Putamen (tissue), 1 donor: ENCODE measurements at places on chromosomes 11 and 22.

- DNase-seq, result no peak
These were observed 14.0 kb downstream of the MYRF start for GRCh38 chr11:61766353-61766841.

DNA sequence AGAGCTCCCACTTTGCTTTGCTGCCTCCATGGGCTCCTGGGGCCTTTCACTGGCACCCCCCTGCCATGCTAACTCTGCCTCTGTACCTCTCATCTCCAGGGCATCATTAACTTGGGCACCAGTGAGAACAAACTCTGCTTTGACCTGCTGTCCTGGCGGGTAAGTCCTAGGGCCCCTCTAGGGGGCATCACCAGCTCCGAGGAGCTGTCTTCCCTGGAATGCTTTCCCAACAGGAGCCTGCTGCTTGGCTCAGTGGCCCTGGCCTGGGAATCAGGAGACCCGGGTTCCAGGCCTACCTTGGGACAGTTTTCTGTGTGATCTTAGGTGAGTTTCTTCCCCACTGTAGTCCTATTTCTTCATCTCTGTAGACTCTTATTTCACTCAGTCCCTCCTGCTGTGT lies 5.1 kb downstream of the ACCS start:
- no peak for DNase-seq

DNA sequence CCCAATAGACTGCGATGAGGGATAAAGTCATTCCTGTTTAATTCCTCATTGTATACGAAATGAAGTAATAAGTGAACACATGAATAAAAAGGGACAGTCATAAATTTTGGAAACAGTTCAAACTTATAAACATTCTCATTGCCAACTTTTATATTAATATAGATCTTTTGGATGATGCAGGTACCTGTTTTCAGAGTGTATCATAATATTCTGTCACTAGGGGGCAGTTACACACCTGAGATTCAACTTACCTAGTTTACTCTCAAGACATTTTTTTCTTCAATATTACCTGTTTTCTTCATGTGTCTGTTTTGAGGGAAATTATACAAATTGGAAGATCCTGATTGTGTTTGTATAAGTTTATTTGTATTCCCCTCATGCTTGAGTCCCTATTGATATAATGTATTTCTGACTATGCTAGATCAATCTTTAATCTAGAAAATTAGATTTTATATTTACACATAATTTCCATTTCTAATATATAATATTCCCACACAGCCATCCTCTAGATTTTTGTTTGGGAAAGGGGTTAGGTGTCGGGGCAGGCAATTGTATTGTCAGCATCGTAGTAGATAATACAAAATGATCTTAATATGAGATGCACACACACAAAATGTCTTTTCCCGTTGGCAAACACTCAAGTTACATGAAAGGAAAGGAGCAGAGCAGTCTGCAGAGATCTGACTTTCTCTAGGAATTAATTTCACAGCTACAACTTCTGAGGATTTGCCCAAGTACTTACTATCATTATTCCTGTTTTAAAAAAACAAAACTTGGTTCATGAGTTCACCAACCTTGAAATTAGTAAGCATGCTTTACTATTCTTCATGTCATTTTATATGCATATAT lies 18.4 kb downstream of the FDX1 start:
- DNase-seq, result no peak

GRCh38 chr11:35141571-35141971 lies 2.6 kb downstream of the CD44 start:
- DNase-seq, result no peak

DNA sequence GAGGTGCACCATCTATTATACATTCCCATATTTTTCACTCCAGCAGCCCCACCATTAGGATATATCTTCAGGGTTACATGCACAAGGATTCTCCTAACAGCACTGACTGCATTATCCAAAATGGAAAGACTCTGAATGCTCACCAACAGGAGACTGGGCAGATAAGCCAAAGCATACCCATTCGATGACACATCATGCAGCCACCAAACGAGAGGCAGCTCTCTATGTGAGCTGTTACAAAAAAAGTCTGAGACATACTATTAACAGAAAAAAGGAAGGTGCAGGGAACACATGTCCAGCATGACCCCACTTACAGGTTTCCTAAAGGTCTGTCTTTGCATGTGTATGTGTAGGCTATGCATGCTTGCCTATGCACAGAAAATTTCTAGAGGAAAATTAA lies 12.4 kb upstream of the SERPIND1 start:
- DNase-seq, result no peak

DNA sequence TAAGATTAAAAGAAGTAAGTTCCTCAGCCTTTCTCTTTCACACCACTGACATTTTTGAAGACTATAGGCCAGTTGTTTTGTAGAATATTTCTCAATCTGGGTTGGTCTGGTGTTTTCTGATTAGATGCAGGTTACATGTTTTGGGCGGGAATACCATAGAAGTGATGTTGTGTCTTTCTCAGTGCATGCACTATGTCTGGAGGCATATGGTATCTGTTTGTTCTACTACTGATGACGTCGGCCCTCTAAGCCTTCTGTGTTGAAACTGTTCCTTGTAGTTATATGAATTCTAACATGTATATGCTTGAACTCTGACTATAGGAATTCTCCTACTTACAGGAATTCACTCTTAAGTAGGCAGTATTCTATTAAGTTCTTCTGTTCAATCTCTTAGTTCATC lies 21.6 kb downstream of the ZFTA start:
- no peak for DNase-seq

GRCh38 chr11:93464927-93465540 lies 78.2 kb downstream of the SMCO4 start:
- DNase-seq, result no peak

DNA sequence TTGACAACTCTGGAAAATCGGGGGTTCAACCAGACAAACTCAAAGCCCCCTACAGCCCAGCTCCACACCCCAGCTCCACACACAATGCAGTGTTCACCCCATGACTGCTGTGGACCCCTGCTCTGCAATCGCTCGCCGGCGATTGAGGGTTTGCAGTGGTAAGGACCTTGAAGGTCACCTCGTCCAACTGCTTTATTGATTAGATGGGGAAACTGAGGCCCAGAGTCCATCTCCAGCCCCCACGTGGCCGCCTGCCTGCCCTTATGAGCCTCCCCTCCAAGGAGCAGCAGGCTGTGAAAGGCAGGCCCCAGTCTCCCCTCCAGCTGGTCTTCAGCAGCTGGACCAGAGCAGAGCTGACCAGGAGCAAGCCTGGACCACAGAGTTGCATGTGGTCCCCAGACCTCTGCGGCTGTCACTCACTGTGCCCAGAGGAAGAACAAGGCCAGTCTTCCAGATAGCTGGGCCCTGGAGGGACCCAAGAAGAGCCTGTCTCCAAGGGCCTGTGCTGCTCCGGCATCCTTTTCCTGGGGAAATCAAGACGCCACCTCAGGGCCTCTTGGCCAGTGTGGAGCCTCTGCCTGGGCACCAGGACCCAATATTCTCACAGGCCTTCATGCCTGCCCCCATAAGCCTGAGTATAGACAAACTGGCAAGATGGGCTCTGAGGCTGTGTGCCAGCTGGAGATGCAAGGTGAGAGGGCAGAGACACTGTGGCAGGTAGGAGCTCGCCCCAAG lies 8.8 kb upstream of the LINC01488 start:
- no peak for DNase-seq

DNA sequence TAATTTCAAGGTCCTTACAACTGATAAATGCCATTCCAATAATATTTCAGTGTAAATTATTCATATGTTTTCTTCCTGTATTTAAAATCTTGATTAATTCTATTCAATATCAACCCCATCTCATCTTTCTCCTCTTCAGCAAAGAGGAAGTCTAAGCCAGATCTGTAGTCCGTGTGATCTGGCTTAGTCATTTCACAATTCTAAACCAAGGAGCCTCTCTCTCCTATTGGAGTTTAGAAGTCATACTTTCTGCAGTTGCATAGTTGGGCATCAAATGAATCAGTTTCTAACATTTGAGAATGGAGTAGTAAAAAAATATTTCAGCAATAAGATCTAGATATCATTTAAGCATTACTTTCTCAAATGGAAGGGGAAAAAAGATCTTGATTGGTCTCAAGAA lies 354.9 kb downstream of the JRKL start:
- no peak for DNase-seq

DNA sequence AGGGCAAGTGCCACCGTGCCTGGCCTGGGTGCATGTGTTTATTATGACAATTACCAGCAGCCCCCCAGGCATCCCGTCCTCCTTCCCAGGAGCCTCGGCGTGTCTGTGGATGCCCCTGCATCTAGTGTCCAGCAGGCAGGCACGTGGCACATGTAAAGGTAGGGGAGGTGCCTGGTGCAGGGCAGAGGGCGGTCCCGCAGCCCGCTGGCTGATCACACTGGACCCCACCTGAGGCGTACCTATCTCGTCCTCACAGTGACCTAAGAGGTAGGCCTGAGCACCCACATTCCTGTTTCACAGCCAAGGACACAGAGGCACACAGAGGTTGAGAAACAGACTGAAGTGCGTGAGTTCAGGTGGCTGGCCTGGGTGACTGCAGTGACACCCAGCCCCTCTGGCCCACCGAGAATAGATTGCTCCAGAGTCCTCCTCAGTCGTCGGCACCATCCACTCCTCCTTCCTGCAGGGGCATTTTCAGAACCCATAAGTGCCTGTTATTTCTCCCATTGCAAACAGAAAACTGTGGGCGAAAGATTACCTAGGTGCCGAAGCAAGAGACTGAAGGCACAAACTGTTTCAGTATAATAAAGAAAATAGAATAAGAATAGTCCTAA lies 3.0 kb upstream of the PHRF1 start:
- DNase-seq, result no peak

DNA sequence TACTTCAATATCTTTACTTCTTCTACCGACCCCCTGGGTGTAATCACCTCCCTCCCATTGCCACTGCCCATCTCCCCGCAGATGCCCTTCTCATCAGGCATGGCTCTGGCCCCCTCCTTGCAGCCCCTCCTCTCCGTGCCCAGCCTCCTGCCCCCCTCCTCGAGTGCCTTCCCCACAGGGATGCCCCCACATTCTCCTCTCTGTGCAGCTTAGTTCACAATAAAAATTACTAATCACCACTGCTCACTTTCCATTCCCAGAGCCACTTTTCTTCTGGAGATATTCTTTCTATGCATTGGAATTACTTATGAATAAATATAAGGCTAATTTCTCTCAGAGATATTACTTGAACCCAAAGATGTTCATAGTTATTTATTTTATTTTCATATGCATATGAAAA lies 22.1 kb downstream of the IFITM10 start:
- no peak for DNase-seq

- DNase-seq, result no peak
These were observed 14.4 kb downstream of the MUC15 start for GRCh38 chr11:26557666-26558065.

DNA sequence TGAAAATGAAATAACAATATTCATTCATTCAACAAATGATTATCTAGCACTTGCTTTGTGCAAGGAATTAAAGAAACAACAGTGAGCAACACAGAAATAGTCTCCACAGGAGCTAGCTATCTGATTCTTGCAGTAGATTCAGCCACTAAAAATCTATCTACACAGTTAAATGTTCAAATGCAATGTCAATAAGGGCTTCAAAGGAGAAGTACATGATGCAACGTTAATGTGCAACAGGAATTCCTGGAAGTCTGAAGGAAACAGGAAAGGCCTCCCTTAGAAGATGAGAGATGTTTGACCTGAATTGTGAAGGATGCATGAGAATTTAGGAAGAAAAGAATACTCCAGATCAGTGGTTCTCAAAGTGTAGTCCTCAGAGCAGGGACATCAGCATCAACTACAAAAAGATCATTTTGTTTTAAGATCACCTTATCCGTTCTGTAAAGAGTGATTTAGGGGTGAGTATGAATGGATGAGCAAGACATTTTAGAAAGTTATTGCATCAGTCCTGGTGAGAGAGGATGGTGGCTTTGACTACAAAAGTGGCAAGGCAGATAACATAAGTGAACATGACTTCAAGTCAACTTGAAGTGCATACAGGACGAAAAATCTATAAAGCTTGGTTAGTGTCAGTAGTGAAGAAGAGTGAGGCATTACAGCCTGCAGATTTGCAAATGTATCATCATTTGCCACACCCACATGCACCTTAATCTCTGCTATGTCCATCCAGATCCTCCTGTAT lies 96.0 kb downstream of the ETS1 start:
- no peak for DNase-seq

DNA sequence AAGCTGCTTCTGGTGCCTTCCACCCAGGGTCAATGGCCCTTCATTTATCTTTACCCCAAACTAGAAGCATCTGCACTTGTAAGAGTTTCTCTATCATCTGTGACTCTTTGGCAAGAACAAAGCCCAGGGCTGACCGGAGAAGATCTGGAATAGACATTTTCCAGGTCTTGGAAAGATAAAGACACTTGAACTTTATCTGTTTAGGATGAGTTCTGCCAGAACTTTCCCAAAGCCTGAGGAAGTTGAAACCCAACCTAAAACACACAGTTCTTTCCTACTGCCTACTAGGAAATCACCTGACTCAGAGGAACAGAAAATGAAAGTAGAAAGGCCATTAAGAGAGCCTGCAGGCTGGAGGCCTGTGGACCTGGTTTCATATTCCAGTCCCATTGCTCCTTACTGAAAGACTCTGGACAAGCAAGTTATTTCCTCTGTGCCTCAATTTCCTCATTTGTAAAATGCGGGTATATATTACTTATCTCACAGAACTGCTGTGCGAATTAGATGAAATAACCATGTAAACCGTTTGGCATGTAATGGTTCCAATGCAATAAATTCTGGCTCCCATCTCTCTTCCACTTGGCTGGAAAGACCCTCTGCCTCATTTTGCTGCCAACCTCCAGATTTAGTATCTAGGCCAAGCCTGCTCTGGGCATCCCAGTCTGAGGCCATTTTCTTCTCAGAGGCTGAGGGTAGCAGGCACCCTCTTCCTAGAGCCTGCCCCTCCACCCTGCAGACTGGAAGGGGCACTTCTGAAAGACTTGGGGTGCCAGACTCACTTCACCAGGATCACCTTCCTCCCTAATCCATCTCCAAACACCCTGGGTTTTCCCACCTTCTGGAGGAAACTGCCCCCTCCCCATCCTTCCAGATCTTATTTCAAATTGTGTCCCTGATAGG lies 1.2 kb downstream of the UBE2L6 start:
- DNase-seq, result peak; percentile 63

- no peak for DNase-seq
These were observed 81.2 kb downstream of the KIF18A start for GRCh38 chr11:28026634-28027290.

DNA sequence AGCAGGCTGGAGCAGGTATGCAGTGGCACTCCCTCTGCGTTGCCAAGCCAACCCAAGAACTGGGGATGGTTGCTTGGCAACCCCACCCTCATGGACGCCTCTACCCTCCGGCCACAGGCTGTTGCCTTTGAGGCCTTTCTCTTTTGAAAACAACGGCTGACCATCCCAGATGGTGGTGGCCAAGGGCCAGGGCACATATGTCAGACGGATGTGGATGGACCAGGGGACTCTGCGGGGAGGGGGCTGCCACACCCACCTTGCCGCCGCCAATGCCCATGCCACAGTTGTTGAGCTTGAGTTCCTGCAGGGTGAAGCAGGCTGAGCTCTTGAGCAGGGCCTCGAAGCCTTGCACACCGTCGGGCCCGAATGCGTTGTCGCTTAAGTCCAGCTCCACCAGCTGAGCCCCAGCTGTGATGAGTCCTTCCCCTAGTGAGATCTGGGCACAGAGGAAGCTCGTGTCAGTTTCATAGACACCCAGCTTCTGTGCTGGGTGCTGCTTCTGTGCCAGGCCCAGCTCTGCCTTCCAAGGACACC lies 21.5 kb downstream of the RANGAP1 start:
- DNase-seq, result peak; percentile 91
